ENCODE measurements at places on chromosomes 4 and X.

GRCh38 chrX:19867411-19867732 lies 20.0 kb downstream of the SH3KBP1 start:
- DNase-seq = no peak

GRCh38 chr4:40672528-40673522 lies 43.2 kb upstream of the RBM47 start:
- DNase-seq = no peak

DNA sequence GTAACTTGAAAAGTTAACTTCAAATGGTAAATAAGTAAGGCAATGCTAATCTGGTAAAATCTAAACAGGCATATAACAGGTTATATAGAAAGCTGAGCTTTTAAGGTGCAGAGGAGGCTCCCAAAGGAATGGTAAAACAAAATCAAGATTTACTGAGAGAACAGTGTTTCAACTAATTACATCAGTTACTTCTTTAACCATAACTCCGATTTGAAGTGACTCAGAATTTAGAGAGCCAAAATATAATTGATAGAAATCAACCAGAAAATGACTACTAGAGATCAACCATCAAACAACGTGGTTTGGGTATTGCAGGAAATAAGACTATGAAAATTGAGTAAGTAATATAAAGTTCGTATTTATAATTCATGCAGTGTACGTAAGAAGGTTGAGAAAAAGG lies 6.9 kb downstream of the G3BP2 start:
- DNase-seq = no peak

GRCh38 chrX:22139822-22140221 lies 107.7 kb downstream of the PHEX start:
- no peak for DNase-seq
